GM03348 (cell line): ENCODE measurements at places on chromosomes 6 and 20.

DNA sequence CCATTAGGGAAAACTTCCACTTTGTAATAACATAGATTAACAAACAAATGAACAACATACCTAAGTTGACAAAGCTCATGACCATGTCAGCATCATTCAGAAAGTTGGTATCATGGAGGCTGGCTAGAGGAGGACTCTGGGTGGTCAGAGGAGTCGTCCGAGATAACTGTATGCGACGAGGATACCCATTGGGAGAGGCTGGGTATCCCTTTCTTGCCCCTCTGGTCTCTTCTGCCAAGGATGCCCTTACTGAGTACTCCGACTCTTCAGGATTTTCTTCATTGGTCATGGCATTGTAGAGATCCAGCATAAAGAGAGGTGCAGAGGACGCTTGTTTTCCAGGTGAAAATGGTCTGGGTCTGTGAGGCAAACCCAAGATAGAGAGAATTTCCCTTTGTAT lies 1.1 kb downstream of the BMP5 start:
- DNase-seq: no peak

DNA sequence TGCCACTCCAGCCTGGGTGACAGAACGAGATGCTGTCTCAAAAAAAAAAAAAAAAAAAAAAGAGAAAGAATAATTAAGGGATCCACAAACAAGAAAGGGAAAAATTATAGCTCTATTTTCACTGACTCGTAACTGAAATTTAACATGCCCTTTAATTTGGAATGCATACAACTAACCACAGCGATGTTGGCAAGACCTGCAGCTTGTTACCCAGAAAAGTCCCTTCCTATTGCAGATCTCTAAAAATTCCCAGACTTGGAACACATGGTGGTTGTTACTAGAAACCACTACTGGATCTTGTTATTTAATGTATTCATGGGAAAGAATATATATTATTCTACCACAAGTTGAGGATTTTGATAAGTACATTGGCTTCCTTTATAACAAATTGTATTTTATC lies 27.8 kb upstream of the SMIM28 start:
- peak; percentile 37 for DNase-seq

DNA sequence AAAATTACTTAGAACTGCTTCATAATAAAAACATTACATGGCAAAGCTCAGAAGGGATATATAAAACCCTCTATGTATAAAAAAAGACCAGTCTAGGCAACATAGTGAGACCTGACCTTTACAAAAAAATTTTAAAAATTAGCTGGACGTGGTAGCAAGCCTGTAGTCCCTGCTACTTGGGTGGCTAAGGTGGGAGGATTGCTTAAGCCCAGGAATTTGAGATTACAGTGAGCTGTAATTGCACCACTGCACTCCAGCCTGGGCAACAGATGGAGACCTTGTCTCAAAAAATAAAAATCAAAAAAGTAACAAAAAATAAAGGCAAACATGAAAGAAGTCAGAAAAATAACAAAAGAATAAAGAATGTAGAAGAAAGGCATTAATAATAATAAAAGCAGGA lies 21.5 kb upstream of the TPD52L1 start:
- DNase-seq: no peak

- DNase-seq: no peak
Observed at GRCh38 chr6:139520321-139520768, 145.9 kb upstream of the CITED2 start.

DNA sequence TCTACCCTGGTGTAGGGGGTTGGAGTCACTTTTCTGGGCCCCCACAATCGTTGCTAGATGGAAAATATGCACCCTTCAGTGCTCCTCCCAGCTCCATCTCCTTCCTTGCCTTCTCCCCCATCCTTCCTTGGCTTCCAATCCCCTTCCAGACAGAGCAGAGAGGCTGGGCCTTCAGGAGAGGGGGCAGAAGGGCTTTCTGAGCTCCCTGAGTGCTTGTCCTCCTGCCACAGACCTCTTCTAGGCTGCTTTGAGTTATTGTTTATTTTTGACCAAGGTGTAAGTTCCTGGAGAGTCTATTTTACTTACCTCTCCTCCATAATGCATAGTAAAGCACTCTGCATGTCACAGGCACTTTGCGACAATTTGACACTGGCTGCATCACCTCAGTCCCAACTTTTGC lies 96.4 kb upstream of the CNKSR3 start:
- DNase-seq: no peak

DNA sequence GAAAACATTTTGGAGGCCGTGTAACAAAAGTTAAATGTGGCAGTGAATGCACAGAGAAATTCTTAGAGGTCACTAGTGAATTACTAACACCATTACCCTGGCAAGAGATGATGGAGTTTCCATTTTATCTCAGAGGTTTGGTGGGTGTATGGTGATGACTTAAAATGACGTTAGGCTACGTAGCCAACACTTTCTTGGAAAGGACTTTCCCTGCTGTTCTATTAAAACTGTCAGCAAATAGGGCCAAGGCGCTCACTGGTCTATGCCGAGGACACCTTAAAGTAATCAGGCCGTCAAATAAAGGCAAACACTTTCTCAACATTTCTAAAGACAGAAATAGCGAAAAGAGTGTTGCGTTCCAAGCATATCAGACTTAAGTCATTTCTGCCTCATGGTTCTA lies 160.8 kb downstream of the GMPR start:
- DNase-seq: no peak

DNA sequence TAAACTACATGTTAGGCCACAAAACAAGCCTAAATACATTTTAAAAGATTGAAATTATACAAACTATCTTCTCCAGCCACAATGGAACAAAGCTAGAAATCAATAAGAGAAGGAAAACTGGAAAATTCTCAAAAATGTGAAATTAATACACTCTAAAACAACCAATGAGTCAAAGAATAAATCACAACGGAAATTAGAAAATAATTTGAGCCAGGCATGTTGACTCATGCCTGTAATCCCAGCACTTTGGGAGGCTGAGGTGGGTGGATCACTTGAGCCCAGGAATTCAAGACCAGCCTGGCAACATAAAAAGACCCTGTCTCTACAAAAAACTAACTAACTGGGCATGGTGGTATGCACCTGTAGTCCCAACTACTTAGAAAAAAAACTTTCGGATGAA lies 6.3 kb upstream of the WFDC13 start:
- no peak for DNase-seq

- peak; percentile 92 for DNase-seq
Observed at GRCh38 chr6:6699741-6700367, 111.3 kb downstream of the LY86 start.

DNA sequence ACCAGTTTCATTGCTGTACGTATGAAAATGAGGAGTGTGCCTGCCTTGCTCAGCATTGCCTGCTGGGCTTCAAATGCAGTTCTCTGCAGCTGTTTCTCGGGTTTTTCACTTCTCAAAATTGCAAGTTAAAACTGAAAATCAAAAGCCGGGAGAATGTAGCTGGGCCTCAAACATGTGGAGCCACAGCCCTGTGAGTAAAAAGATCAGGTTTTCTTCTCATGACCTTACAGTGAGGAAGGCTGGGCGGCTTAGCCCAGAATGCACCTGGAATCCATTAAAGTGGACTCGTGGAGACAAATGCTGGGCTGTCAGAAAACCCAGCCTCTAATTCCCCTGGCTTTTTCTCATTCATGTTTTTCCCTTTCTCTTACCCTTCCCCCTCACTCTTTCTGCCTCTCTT lies 34.4 kb downstream of the DSE start:
- DNase-seq: peak; percentile 24

GRCh38 chr20:31691646-31692275 lies 30.9 kb downstream of the BCL2L1 start:
- peak; percentile 58 for DNase-seq

DNA sequence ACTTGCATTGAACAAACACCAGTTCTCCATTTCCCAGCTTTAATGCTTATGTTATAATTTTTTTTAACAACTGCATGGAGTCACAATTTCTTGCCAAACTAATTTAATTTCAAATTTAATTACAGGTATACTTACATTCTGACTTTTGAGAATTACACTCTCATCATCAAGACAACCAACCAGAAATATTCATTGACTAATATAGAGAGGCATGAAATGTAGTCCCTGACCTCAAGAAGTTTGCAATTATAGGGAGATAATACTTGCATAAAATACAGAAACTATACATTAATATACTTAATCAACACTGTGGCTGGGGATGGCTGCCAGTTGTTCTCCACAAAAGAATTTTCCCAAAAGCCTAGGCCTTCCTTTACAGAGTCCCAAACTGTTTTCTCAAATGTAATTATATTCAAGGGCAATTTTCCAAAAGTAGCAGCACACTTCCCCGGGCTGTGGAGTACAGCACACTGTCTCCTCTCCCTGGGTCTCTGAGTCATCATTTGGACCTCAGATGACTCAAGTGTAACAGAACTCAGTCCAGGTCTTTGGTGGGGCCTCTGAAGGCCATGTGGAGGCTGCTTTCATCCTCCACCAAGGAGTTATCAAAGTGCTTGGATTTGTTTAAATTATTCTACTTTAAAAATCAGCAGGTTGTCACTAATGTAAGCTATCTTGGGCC lies 114.1 kb downstream of the KIF16B start:
- DNase-seq: peak; percentile 78

- DNase-seq: peak; percentile 73
Observed at GRCh38 chr20:49674383-49675352, 39.0 kb downstream of the B4GALT5 start.

GRCh38 chr20:11128220-11128718 lies 454.5 kb upstream of the JAG1 start:
- peak; percentile 9 for DNase-seq

DNA sequence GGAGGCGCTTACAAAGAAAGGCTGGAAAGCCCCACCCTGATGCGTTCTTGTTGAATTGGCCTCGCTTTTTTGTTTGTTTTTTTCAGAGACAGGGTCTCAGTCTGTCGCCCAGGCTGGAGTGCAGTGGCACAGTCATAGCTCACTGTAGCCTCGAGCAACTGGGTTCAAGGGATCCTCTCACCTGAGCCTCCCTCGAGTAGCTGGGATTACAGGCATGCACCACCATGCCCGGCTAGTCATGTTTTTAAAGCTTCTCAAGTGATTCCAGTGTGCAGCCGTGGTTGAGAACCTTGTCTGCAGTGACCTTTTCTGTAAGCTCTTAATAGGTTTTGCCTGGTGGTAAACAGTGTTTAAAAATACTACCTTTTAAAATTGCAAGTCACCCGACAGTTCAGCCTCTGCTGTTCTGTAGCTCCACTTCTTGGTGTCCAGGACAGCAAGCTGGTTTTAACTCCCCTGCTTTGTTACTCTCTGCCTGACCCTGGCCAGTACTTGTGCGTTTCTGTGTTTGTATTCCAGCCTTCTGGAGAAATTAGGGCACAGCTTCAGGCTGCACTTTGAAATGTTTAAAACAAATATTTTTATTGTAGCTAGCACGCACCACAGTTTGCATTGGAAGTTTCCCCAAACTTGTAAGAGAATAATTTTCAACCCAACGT lies 54.4 kb downstream of the KDM1B start:
- no peak for DNase-seq

DNA sequence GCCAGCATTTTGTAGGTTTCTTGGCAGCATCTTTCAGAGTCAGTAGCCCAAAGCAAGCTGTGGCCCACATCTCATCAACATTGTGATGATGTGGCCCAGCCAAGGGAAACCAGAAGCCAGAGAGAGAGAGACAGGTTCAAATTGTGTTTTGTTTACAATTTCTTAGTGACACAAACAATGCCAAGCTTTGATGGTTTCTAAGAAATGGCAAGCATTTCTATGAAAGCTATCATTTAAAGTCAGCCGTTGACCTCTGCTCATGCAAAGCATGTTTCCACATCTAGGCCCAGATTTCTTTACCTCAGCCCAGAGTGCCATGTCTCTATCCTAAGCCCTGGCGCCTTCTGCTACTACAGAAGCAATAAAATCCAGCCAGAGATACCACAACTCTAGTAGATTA lies 32.9 kb downstream of the GCM1 start:
- DNase-seq: no peak

- DNase-seq: no peak
Observed at GRCh38 chr20:10639077-10639736, 34.6 kb downstream of the JAG1 start.

DNA sequence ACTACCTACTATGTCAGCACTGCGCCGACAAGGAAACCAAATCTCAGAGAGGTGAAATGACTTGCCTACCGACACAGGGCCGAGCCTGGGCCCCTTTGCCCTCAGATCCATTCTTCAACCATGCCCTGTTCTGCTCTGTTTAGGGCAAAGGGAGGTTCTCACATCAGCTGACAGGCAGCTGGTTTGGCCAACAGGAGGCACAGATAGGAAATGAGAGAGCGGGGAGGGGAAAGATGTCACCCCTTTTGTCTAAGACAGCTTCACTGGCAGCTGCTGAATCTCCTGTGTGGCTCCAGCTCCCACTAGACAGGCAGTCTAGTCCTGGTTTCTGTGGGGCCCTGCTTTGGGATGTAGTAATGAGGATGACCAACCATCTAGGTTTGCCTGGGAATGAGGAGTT lies 158.7 kb downstream of the TMEM200A start:
- no peak for DNase-seq

DNA sequence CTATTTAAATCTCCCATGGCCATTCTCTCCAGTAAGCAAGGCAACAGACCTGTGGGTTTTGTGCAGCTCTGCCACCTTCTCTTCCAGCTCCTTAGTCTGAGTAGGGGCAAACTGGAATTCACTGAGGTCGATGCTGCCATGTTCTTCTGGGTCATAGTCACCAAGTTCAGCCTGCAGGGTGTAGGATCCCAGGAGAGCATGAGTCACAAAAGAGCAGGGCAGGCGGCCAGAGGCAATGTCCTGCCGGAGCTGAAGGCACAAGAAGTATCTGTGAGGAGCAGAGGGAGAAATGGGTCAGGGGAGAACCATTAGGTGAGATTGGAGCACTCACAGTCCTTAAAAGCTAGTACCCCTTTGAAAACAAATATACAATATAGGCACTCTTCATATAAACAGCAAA lies 73.7 kb downstream of the SMLR1 start:
- DNase-seq: peak; percentile 57

- DNase-seq: no peak
Observed at GRCh38 chr20:55936209-55936595, 69.1 kb downstream of the CBLN4 start.

- no peak for DNase-seq
Observed at GRCh38 chr6:25377664-25378063, 98.5 kb downstream of the CARMIL1 start.

GRCh38 chr20:47362361-47363219 lies 6.1 kb upstream of the ZMYND8 start:
- no peak for DNase-seq

GRCh38 chr6:157912326-157912725 lies 69.3 kb upstream of the SYNJ2 start:
- peak; percentile 90 for DNase-seq

- peak; percentile 20 for DNase-seq
Observed at GRCh38 chr6:53159558-53159957, 10.9 kb upstream of the GCM1 start.

GRCh38 chr20:49630396-49630951 lies 62.5 kb upstream of the PTGIS start:
- DNase-seq: no peak

GRCh38 chr6:145652572-145652971 lies 82.7 kb downstream of the EPM2A start:
- DNase-seq: no peak
